Cardiac septum (tissue), 1 donor: ENCODE measurements at places on chromosomes 6 and 20.
A peak's percentile ranks its signal among the peaks of the same experiment; 100 is the strongest.

- no peak for DNase-seq
These were observed 36.9 kb downstream of the KCNQ2 start for GRCh38 chr20:63435552-63435951.

DNA sequence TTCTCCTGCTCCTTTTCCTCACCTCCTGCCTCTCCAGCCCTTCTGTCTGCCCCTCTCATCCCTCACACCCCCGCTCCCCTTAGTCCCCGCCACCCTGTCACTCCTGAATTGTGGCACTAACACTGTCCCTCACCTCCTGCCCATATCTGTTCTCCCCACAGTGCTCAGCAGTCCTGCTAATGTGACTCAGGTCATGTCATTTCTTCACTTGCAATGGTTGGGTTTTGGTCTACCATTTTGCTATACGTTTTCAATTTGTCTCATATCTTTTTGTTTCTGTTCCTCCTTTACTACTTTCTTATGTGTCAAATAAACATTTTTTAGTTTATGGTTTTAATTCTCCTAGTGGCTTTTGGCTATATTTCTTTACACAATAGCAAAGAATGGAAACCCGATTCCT is 1.3 kb upstream of the HLA-B start:
- no peak for DNase-seq

DNA sequence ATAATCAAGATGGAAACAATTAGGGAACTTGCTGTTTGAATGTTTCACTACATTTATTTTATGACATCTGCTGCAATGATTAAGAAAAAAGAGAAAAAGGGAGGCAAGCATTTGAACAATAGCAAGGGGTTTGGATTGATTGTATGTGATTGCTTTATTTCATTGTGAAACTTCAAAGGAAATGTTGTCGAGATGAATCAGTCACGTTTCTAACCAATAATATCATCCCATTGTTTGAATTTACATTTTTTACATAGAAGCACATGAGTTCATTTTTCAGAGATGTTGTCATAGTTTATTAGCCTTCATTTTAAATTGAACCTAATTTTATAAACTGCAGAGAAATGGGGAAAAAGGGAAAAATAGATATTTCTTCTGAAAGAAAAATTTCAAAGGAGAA is 572.0 kb downstream of the KIF16B start:
- no peak for DNase-seq

GRCh38 chr6:17096096-17096495 is 5.8 kb upstream of the STMND1 start:
- no peak for DNase-seq

DNA sequence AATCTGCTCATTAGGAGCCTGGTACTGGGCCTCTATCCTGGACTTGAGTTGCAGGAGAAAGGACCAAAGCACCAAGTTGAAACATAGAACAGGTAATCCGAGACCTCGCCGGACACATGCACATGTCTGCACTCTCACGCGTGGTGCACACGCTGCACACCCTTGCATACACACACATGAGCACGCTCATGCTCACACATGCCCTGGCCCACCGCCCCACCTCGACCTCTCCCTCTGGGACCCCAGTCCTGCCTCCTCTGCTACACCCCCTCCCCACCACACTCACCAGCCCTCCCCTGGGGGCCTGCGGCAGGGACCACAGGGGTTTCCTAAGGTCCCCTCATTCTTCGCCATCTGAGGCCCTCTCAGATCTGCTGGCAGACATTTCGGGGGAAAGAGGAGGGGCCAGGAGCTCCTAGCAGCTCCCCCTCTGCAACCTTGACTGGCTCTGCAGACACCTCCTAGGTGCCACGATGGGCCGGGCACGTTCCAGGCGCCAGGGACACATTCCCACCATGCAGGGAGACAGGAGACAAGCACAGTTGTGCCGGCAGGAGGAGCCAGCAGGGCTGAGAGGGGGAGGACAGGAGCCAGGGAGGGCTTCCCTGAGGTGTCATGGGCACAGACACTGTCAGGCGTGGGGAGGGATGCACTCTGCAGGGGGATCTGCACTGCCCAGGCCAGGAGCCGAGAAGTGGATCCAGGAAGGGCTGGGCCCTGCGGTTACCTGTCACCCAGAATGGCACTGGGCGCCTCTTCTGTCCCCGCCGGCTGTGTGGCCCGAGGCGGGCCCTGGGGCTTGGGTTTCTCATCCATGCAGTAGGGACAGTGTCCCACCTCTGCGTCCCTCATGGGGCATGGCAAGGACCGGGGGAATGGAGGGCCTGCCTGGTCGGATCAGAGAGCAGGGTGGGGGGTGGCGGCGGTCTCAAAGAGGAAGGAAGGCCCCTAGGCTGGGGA is 25.6 kb upstream of the LSM14B start:
- no peak for DNase-seq

- no peak for DNase-seq
These were observed 40.7 kb downstream of the MAP3K5 start for GRCh38 chr6:136751522-136751956.

DNA sequence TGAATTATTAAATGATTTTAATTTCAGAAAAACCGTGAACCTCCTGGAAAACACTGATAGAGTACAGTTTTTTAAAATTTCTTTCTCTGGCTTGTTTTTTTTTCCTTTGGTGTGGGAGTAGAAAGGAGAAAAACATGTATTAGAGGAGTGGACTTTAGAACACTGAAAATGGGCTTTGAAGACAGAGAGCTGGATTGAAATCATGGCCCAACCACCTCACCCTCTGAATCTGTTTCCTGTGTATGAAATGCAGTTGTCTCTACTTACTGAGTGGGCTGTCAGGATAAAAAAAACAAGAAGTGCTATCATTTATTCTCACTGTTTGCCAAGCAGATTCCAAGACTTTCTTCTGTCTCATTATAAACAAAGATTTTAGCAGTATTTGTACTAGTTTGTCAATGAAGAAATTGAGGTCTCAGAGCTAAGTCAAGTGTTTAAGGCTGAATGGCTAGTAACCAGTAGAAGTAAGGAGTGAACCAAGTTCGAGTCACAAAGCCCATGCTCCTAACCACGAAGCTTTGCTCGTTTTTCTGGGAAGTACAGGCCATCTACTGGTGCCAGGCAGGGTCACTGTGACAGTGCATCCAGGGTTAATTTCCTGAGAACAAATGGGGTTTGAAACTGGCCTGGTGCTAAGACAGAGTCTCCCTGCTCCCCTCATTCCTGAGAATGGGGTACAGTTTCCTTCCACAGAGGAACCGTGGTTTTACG is 256.4 kb downstream of the TMEM242 start:
- no peak for DNase-seq

- no peak for DNase-seq
These were observed 49.4 kb upstream of the RREB1 start for GRCh38 chr6:7058250-7058923.

GRCh38 chr20:20184706-20185105 is 132.4 kb downstream of the CFAP61 start:
- no peak for DNase-seq

GRCh38 chr6:163414117-163414945 is at the start of gene QKI:
TSS of gene QKI (plus strand) at chr6:163414718. CDS start at chr6:163415194, 476 bp downstream.
- DNase-seq, result peak; percentile 95

DNA sequence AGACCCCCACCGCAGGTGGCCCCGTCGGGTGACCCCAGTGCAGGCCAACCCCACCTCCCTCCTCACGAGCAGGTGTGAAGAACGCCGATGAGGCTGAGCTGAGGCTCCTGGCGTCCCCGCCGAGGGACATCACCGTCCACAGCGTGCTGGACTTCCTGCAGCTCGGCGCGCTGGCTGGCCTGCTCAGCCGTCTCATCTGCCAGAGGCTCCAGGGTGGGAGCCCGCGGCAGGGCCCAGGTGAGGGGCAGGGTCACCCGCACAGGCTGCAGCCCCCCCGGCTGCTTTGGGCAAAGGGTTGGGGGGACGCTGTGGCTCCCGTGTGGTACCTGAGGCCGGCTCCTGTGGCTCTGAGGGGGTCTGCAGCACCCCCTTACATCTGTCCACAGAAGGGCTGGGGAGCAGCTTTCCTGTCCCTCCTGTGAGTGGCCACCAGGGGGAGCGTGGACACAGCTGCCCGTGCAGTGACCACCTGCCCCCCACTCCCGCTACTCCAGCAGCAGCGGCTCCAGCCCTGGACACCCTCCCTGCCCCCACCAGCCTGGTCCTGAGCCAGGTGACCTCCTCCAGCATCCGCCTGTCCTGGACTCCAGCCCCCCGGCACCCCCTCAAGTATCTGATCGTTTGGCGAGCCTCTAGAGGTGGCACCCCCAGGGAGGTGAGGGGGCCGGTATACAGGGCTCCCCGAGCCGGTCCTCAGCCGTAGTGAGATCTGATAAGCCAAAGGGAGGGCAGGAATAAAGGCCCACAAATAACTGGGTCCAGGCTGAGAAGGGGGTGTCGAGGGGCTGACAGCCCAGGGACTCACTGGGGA is 16.5 kb downstream of the COL20A1 start:
- no peak for DNase-seq

- no peak for DNase-seq
These were observed 5.2 kb downstream of the SYTL3 start for GRCh38 chr6:158654960-158655489.

DNA sequence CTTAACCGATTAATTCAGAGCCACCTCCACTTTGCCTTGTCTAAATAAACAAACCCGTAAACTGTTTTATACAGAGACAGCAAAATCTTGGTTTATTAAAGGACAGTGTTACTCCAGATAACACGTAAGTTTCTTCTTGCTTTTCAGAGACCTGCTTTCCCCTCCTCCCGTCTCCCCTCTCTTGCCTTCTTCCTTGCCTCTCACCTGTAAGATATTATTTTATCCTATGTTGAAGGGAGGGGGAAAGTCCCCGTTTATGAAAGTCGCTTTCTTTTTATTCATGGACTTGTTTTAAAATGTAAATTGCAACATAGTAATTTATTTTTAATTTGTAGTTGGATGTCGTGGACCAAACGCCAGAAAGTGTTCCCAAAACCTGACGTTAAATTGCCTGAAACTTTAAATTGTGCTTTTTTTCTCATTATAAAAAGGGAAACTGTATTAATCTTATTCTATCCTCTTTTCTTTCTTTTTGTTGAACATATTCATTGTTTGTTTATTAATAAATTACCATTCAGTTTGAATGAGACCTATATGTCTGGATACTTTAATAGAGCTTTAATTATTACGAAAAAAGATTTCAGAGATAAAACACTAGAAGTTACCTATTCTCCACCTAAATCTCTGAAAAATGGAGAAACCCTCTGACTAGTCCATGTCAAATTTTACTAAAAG is 2.7 kb downstream of the FOXC1 start:
- DNase-seq, result no peak

- no peak for DNase-seq
These were observed 107.8 kb upstream of the ESR1 start for GRCh38 chr6:151699719-151700118.
